IPS DF 6.9 (cell line): ENCODE measurements at places on chromosomes 5 and 9.
A peak's percentile ranks its signal among the peaks of the same experiment; 100 is the strongest.

DNA sequence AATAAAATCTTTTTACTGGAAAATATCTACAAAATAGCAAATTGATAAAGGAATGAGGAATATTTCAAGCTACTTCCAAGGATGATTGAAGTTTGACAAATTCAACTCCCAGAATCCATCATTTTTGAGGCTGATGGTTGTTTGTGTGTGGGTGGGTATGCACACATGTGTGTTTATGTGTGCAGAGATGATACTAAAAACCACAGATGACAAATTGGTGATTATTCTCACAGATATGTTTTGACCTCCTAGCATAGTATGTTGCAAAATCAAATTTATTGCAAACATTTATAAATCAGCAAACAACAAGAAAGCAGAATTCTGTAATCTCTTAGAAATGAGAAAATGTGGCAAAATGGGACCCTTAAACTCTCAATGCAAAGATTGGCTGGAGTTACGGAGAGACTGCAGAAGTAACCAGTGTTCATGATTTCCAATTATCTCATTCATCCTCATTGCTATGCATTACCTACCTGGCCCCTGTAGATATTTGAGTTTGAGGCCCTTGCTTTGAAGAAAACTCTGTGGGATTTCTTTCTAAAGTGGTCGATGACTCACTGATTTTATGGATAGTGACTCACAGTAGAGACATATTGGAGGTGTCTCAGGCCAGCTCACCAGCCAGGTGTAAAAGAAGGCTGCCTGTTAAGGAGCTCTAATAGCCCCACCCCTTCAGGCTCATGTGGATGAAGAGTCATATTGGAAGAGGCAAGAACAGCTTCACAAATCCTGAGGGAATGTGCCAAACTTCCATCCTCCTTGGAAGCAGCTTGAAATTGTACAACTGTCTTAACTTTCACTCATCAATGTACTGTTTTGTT, 44.6 kb upstream of the TMC1 start:
- DNase-seq, result no peak

GRCh38 chr5:87136096-87136495, 131.6 kb upstream of the RASA1 start:
- no peak for DNase-seq

- peak; percentile 27 for DNase-seq
These were observed 87.0 kb downstream of the ZNF618 start for GRCh38 chr9:113963017-113963620.

- DNase-seq, result no peak
These were observed 5.3 kb downstream of the SLC4A9 start for GRCh38 chr5:140365282-140365681.

GRCh38 chr9:70607926-70608325, 193.5 kb upstream of the KLF9 start:
- no peak for DNase-seq

- DNase-seq, result no peak
These were observed 26.8 kb downstream of the RGS7BP start for GRCh38 chr5:64532657-64533056.

- DNase-seq, result no peak
These were observed 103.0 kb upstream of the MAMDC2 start for GRCh38 chr9:69940674-69941073.

DNA sequence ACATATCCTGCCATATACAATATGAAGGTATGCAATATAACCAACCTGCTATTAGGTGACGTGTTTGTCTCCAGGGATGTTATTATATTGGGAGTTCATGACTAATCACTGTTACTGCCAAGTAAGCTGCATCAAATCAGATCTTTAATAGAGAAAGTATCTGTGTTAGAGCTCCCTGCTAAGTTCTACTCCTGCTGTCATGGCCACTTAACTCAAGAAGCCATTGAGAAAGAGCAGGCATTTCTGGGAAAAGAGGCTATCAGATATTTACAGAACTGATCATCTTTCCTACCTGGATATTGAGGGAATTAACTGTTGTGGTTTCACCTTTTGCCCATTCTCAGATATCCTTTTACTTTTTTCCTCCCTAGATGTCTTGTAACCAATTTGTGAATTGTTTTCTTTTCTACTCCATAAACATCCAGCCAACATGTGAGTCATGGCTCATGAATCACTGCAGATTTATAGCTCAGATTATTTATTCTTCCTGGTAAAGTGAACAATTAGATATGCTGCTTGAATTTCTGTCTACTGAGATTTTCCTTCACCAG, 634.8 kb upstream of the FAM174A start:
- no peak for DNase-seq

- no peak for DNase-seq
These were observed 340.9 kb downstream of the RASEF start for GRCh38 chr9:82722051-82722450.

DNA sequence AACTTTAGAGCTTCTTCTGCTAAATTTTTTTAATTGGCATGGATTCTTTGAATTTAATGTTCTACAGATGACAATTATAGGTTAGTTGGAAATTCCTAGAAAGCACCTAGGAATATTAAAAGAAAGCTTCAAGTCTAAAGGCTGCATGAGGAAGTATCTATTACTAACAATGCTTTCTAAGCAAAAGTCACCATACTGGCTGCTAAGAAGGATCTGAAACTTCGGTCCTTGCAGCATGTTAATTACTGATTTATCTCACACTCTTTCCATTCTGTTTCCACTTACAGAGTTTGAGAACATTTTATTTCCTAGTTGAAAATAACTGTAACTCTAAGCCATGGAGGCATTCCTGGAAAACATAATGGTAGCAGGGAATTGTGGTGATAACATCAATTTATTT, 8.4 kb downstream of the SEMA6A start:
- DNase-seq, result no peak

GRCh38 chr9:17589771-17590170, 10.9 kb downstream of the SH3GL2 start:
- no peak for DNase-seq

- DNase-seq, result no peak
These were observed 70.8 kb upstream of the ENTREP1 start for GRCh38 chr9:69254223-69254622.

- DNase-seq, result no peak
These were observed 157.3 kb downstream of the SPOCK1 start for GRCh38 chr5:137341831-137342230.

- no peak for DNase-seq
These were observed 810 bp downstream of the VPS13A start for GRCh38 chr9:77177894-77178794.

DNA sequence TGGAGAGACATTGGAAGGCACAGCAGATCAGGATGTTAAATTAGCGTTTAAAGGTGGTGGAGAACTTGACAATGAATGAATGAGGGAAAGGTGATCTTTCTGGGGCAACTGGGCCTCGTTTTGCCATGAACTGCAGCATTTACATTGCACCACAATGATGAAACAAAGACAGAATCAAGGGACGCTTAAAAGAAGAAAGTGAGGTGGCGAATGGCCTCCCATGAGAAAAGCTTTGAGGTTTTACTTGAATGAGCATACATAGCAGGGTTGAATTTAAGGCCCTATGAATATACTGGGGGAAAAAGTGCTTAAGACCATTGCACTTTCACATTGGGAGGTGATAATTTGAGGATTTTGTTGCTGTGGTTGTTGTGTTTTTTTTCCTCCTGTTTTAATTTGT, 476.4 kb downstream of the ISL1 start:
- DNase-seq, result no peak

GRCh38 chr9:117268847-117269446, 145.9 kb downstream of the ASTN2 start:
- DNase-seq, result no peak

DNA sequence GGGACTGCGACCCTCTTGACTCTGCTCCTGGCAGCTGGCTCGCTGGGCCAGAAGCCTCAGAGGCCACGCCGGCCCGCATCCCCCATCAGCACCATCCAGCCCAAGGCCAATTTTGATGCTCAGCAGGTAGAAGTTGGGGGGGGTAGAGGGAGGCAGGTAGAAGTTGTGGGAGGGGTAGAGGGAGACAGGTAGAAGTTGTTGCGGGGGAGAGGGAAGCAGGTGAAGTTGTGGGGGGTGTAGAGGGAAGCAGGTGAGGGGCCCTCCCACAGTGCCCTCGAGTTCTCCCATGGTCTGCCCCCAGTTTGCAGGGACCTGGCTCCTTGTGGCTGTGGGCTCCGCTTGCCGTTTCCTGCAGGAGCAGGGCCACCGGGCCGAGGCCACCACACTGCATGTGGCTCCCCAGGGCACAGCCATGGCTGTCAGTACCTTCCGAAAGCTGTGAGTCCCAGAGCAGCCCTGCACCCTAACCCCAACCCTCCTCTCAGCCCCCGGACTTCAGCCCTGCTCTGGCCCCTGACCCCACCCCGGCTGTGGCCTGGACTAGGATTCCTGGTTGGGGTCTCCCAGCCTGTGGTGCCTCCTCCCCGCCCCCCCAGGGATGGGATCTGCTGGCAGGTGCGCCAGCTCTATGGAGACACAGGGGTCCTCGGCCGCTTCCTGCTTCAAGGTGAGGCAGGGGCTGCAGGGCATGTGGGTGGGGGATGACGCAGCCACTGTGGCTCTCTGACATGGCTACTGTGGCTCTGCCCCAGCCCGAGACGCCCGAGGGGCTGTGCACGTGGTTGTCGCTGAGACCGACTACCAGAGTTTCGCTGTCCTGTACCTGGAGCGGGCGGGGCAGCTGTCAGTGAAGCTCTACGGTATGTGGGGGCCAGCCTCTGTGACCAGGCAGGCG, 537 bp downstream of the C8G start:
- no peak for DNase-seq

DNA sequence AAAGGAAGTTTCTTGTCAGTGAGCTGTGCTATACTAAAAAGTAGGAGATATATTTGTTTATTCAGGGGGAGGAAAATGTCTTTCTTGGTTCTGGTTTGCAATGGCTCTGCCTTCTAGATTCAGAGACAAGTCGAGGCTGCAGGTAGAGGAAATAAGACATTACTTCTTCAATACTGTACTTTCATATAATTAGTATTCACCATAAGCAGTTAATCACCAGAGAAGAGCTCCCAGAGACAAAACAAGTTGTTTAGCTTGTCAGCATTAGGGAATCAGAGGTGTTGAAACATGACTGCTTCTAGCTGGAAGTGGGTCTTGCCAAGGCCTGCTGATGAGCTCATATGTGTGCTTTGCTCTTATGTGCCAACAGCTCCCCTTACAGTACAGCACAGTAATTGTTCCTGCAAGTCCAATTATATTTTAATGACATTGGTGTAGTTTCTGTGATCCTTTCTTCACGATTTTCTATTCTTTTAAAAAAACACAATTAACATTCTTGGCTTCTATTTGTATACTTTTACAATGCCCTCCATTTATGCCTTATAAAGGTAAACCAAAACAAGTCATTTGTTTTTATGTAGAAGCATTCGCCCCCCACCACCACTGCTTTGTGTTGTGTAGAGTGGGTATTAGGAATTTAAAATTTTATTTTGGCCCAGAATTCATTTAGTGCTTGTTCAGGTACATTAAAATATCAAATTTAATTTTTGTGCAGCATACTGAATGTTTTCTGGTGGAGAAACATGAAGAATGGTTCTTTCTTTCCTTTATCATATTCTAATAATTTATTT, 112.2 kb downstream of the RPS23 start:
- peak; percentile 22 for DNase-seq

DNA sequence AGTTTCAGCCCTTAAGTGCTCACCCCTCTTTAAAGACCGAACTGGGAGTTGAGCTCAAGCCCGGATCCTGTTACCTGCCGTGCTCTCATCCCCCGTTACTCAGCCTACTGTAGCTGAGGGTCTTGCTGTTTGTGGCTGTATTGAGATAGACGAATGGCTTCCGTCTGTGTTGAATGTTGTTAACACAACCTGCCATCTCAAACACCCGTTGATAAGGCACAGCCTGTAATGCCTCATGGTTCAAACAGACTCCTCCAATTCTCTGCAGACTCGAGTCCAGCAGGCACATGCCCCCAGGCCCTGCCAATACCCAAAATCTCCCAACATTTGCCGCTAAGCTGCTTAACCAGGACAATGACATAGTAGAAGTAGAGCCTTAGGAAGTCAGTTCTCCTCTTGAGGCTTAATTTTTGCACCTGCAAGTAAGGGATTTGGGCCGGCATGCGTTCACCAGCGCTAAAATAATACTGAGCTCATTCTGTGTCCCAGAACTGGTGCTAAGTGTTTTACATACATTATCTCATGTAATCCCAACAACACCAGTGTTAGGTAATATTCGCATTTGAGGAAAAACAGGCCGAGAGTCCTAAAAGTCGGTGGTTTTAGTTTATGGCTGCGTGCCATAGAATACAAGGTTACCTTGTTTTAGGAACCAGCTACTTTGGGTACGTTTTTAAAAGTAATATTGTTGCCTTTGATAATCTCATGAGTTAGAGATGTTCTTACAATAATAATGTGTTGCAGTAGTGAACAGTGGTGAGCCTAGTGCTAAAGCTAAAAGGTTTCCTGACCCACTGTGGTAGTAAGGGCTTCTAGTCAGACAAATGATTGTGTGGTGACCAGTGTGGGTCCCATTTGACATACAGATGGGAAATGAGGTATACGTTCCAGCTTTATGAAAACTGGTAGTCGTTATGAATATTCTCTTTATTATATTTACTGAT, 1.5 kb upstream of the RFX3 start:
- DNase-seq, result no peak

DNA sequence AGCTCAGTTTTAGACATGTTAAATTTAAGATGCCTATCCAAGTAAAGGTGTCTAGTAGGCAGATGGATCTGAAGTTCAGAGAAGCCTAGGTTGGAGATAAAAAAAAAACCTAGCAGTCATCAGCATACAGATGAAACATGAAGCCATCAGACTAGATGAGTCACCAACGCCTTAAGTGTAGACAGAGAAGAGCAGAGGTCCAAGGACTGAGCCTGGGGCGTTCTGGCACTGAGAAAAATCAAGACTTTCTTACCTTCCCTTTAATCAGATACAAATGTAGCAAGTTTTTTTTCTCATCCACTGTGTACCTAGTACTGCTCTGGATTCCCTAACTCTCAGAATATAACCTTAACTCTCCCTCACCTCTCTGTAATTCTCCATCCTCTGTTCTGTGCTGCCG, 97.3 kb downstream of the SIL1 start:
- no peak for DNase-seq

DNA sequence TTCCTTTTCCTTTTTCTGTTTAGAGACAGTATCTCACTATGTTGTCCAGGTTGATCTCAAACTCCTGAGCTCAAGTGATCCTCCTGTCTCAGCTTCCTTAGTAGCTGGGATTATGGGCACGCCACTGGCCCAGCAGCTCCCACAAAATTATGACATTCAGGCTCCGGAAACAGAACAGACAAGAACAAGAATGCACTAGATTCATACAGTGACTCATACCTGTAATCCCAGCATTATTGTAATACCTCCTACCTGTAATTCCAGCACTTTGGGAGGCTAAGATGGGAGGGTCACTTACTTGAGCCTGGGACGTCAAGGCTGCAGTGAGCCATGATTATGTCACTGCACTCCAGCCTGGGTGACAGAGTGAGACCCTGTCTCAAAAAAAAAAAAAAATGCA, 26.7 kb upstream of the B4GALT1 start:
- no peak for DNase-seq

DNA sequence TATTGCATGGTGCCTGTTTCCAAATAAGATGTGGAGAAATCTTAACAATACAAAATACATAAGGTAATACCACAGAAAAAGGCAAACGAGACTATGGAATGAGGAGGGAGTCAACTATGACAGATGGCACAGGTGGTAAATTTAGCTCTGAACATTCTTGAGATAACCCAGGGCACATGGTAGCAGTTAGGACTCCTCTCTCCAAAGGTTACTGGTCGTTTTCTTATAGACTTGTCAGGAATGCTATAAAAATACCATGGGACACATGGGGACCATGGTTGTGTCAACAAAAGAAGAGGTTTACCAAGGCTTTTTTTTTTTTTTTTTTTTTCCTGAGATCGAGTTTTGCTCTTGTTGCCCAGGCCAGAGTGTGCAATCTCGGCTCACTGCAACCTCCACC, 209.4 kb upstream of the RFX3 start:
- no peak for DNase-seq

- DNase-seq, result no peak
These were observed 82.6 kb upstream of the EQTN start for GRCh38 chr9:27379311-27380251.

GRCh38 chr5:115458416-115458815, 86.2 kb downstream of the FEM1C start:
- no peak for DNase-seq
